ENCODE measurements at places on chromosomes 12 and 14.
A peak's percentile ranks its signal among the peaks of the same experiment; 100 is the strongest.

DNA sequence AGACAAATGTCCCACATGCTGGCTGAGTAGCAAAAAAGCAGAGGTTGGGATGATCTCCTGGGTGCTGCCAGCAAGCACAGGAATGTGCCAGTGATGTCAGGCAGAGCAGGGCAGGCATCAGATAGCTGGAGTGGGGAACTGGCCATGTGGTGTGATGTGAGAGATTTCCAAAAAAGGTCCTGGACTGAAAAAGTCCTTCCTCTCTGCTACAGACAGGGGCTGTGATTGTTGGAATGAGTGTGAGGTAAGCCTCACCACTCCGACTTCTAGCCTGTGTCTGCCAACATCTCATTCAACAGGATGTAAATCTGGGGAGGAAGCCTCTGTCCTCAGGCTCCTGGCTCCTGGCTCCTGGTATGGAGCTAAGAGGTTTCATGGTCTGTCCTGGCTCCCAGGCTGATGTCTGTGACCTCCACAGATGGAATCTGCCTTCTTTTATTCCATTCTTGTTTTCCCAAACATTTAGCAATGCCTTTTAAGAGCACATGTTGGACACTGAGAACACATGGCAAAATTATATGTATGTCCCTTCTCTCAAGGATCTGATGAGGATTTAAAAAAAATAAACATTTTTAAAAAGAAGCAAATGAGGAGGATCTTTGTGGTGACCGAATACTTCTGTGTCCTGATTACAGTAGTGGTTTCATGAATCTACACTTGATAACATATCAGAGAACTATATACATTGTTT is 50.1 kb upstream of the STK38L start:
- peak; percentile 20 for DNase-seq

- DNase-seq: no peak
These were observed 1.7 kb downstream of the HAL start for GRCh38 chr12:95994476-95994875.

DNA sequence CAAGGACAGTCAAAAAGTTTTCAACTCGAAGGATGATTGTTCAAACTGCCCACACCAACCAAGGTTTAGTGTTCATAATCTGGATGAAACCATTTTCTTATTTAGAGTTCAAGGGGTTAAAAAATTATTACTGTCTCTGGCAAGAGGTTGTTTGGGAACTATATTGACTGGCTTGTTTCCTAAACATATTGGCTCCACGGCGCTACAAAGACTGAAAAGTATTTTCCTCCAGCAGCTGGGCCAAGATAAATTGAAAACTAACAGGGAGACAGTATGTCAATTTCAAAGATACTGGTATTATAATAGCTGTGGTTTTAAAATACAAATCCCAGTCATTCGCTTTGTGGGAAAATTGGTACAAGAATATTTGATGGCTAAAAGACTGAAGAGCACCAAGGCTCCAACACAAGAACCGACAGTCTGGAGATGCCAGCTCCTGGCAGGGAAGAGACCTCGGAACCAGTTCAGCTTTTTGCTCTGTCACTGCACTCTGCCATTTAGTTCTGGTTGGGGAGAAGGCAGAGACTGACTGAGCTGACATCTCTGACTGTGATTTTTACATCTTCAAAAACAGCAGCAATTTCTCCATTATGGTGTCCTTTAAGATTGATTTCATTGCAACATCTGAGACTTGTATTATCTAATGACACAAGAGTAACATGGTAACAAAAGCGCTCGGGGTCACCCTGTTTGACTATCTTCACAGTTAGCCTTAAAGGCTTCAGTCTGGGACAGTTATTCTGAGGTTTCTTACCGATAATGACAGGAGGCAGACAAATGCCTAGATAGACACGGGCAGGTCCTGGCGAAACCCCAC is 62.0 kb downstream of the ST8SIA1 start:
- no peak for DNase-seq

- no peak for DNase-seq
These were observed 13.5 kb downstream of the ZNF664 start for GRCh38 chr12:123986374-123986965.

All from NCI-H446 treated with DMSO at 0.1 percent for 48 hours (cell line).